ENCODE measurements at places on chromosomes 5 and 9.

- DNase-seq, result no peak
These were observed 10.2 kb downstream of the CEP72 start for GRCh38 chr5:622359-622758.

DNA sequence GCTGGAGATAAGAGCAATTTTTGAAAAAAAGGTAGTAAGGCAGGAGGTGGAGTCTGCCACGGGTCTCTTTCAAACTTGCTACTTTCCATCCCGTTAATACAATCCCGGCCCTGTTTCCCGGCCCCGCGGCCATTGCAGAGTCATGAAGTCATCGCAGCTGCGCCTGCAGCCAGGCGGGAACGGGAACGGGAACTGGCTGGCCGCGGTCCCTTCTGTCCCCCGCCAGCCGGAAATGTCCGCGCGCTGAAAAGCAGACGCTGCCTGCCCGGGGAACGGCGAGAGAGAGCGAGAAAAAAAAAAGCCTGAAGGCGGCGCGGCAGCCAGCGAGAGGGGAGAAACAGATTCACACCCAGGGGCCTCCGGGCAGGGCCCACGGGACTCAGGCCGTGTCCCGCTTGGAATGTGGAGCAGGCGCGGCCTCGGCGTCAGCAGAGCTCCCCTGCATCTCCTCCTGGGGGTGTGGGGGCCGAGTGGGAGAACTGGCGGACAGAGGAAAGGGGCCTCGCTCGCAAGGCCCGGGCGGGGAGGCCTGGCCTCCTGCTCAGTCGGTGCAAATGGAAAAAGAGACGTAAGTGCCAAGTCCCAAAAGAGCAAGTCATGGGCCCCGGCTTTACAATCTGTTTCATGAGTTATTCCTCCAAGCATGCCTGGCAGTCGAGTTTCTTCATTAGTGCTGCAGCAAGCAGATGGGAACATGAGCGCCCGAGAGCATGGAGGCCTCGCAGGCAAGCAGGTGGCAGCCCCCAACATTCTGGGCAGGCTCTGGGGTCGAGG lies 201.2 kb upstream of the GAS1 start:
- peak; percentile 93 for DNase-seq

DNA sequence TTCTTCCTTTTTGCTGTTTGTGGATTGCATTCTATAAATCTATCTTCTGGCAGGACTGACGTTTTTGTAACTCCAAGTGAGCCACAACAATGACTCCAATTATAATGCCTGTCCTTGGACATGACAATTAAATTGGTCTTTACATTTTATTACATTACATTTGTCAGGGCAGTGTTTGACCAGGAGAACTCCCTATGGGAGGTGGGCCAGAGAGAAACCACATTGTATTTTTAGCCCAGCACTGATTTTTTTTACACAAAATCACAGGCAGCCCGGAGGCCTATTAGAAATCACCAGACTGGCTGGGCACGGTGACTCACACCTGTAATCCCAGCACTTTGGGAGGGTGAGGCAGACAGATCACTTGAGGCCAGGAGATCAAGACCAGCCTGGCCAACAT lies 99.1 kb upstream of the SMC5 start:
- DNase-seq, result no peak

DNA sequence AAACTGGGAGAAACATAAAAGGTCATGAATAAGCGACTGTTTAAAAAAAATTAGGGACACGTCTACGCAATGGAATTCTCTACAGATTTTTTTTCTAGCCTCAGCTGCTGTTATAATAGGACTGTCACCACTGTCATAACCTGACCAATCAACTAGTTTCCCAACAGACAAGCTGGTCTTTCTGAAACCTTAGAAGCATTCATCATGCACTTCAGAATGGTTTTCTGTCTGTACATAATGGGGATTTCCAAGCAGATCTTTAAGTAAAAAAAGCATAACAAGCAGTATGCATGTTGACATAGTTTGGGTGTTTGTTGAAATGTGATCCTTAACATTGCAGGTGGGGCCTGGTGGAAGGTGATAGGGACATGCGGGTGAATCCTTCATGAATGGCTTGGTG lies 58.3 kb upstream of the SEMA6A start:
- DNase-seq, result no peak

GRCh38 chr5:74141053-74141452 lies 499.5 kb downstream of the ENC1 start:
- no peak for DNase-seq

- no peak for DNase-seq
These were observed 21.7 kb downstream of the F2RL2 start for GRCh38 chr5:76601470-76601869.

DNA sequence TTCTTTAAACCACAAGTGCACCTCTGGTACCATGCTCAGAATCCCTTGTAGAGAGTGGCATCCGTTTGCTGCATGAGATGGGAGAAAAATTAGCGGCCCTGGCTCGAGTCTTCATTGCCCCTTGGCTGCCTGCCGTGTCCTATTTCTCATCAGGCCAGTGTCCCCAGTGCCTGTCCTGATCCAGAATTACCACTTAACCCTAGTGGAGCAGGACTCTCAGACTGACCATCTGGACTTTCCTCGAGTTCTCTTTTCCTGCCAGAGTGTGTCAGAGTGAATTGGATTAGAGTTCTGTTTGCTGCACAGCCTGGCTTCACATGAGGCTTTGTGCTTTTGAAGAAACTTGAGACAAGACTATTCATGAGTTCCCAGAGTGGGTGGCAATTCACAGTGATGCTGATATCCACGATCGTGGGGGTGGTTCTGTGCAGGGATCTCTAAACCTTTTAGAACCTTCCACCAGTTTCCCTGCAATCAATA lies 92.6 kb downstream of the C9orf152 start:
- peak; percentile 59 for DNase-seq

DNA sequence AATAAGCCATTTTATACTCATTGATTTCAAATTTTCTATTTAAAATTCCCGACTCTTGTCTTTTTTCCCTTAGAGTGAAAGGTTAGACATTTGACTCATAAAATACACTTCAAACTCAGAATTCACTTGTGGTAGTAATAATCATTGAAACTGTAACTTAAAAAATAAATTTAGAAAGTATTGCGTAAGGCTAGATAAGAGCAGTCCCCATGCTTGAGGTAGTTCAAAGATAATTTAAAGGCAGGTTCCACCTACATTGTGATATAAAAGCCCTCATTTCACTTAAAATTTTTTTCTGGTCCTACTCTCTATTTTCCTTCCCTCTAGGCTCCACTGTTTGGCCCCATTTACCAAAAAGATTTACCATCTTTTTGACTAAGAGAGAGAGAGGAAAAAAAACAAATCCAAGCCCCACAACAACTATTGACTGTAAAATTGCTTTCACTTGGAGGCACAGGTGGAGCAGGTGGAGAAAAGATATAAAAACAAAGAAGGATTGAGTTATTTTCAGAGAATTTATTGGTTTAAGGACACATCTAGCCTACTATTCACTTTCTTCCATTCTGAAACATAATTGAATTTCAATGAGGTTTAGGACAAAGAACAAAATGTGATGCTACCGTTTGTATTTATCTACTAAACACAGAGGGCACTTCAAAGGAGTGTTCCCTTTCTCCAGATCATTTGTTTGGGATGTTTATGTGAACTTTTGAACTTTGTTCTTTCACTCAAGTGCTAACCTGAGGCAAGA lies 61.0 kb downstream of the FBXO4 start:
- no peak for DNase-seq

DNA sequence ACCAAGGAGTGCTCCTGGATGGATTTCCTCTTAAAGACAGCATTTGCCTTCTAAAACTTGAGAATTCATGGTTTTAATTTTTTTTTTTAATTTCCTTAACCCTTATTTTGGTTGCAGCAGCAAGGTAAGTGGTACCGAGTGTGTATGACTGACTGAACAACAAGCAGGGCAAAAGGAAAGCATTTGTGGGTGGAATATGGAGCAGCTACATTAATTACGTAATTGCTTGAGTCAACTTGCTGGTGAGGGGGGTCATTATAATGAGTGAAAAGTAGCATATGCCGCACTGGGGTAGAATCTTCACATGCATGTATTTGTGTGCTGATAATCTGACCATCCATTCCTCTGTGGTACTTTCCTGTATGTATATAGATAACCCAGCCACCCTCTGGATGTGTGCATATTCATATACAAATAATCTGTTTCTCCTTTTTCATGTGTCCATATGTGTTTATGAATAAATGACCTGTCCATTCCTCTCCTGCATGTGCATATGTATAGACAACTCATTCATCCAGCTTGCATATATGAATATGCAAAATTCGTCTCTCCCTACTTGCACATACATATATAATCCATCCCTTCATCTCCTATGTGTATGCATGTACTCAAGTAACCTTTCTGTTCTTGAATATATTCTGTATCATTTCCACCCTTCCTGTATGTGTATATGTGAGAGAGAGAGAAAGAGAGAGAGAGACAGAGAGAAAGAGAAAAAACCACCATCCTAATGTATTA lies 147.5 kb upstream of the RUSC2 start:
- DNase-seq, result no peak

DNA sequence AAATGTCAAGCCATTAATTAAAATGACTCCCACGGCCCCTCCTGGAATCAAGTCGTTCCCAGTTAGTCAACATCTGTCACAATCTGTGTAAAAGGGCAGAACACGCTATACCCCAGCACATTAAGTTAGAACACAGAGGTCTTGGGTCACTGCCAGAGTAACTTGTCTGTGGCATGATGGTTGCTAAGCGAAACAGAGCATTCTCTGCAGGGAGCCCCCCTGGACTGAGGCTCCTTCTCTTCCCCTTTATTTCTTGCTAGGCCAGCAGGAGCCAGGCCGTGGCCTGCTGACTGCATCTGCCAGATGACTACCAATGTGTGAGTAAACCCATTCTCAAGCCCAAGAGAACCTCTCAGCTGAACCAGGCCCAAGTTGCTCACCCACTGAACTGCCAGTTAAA lies 51.9 kb upstream of the ZBED3 start:
- DNase-seq, result peak; percentile 33

DNA sequence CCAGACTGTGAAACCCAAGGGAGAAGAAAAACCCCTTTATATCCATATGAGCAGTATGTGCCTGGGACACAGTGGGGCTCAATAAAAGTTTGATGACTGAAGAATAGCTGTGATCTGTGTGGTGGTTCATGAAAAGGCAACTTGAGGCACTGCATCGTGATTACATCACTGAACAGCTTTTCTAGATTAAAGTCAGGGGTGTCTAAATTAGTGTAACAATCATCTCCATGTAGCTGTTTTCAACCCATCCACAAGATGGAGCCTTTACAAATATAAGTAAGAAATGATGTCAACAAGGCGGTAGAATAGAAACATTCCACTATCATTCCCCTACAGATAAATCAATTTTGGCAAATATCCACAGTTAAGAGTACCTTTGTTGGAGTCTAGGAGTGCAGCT lies 55.5 kb downstream of the PRRC1 start:
- DNase-seq, result no peak

DNA sequence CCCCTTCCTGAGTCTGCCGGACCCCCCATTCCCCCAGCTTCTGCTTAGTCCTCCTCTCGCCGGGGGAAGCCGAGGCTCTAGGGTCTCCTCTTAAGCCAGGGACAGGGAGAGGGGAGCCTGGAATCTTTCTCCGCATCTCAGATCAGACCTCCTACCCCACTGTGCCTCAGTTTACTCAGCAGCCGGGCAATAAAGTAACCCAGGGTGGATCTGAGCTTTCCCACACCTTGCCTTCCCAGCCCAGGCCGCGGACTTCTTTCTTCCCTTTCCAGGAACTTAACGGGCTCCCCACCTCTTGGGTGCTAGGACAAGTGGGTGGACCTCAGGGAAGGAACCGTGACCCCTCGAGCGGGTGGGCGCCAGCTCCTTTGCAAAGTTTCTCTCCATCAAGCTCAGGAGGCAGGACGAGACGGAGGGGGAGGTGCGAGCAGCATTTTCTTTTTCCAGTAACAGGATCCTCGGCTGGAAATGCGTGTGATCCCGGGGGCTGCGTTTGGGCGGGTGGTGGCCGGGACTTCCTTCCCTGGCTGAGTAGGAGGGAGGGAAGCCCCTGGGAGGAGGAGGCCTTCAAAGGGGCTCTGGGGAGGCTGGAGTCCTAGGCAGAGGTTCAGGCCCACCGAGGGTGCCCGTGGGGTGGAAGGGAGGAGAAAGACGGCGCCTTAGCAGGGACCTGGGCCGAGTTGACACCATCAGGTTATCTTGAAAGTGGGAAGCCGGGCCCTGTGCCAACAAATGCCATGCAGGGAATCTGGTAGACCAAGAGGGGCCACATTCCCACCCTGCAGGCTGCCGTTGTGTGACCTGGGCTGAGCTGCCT lies 795 bp downstream of the DAB2IP start:
- peak; percentile 78 for DNase-seq

GRCh38 chr5:145531038-145531734 lies 304.0 kb downstream of the PRELID2 start:
- DNase-seq, result no peak

- DNase-seq, result no peak
These were observed 39.7 kb downstream of the BNC2 start for GRCh38 chr9:16830806-16831205.

DNA sequence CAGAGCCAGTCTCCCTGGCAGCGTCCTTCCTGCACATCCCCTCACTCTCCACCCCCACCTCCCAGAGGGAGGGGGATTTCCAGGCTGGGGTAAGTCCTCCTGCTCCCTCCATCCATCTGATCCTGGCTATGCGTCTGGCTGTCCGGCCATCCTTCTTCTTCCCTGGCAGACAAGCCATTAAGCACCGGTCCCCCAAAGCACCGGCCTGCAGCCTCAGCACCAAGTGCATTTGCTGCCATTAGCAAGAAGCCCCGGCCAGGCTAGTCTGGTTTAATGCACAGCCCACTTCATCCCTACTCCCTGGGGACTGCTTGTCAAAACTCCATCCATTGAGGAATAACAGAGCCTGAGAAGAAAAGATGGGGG lies 208.7 kb upstream of the IER5L start:
- DNase-seq, result no peak

- no peak for DNase-seq
These were observed 2.0 kb downstream of the OGN start for GRCh38 chr9:92402360-92402759.

- no peak for DNase-seq
These were observed 110.4 kb upstream of the SEMA6A start for GRCh38 chr5:116685069-116685468.

GRCh38 chr9:2745560-2746380 lies 28.5 kb downstream of the KCNV2 start:
- no peak for DNase-seq

- DNase-seq, result no peak
These were observed 39.9 kb downstream of the ERP44 start for GRCh38 chr9:100058699-100059579.

DNA sequence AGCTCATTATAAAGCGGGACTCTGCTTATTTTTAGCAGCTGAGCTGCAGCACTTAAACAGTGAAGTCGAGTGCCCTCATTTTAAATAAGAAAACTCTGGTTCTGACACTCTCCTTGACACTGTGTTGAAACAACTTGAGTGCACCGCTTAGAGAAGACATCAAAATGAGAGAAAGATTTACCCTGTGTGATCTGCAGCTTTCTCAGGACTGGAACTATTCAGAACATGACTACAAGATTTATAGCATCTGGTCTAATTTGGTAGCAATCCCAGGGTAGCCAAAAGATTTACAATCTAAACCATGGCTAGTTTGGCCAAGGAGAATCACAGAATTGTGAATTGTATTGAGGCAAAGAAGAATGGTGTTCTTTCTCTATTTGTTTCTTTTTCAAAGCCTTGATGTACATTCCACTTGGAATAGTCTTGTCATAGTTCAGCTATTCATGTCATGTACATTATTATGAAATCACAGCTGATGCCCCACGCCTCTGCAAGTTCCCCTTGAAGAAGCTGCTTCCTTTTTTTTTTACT lies 38.7 kb downstream of the PLEKHG4B start:
- no peak for DNase-seq
